Activated CD4-positive, alpha-beta T cell treated with anti-CD3 and anti-CD28 coated beads, Interleukin-2, Interleukin-6, amounts not matched to agents 100 ng/mL and 50 ng/mL, durations not matched to agents 16 hours and 8 hours (primary cell): ENCODE measurements at places on chromosomes 5 and 9.
A peak's percentile ranks its signal among the peaks of the same experiment; 100 is the strongest.

DNA sequence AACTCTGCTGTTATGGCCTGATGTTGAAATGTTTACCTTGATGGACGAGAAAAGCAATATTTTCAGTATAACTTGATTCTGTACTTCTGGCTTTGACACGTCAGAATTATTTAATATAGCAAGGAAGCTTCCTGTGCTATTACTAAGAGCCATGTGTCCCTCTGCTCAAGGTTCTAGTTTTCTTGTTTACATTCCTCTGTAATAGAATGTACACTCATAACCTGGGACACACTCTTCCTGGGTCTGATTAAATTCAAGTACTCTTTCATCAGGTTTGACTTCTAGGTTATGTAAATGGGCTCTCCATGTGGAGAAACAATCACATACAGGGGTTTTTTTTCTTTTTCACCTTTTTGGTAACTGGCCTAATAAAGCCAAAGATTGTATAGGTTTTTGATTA, 33.1 kb downstream of the GTF3C4 start:
- no peak for DNase-seq

GRCh38 chr9:78252616-78253015, 16.7 kb downstream of the CEP78 start:
- DNase-seq = no peak

DNA sequence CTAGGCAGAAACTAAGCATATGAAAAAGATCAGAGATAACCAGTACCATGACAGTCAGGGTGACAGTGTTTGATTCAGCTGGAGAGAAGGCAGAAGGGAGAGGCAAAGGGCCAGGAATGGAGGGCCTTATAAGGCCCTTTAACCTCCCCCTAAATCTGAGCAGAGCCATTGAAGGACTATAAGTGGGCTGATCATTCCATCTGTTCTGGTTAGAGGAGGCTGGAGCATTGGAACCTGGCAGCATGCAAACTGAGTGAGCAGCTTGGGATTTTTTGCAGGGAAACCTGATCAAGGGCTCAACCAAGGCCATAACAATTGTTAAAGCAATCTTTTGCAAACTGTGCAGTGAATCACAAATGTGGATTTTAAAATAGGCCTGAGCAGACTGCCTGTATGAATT, 174.5 kb upstream of the DAP start:
- DNase-seq = no peak

GRCh38 chr9:137278061-137278701, 655 bp downstream of the TOR4A start:
- DNase-seq = no peak

DNA sequence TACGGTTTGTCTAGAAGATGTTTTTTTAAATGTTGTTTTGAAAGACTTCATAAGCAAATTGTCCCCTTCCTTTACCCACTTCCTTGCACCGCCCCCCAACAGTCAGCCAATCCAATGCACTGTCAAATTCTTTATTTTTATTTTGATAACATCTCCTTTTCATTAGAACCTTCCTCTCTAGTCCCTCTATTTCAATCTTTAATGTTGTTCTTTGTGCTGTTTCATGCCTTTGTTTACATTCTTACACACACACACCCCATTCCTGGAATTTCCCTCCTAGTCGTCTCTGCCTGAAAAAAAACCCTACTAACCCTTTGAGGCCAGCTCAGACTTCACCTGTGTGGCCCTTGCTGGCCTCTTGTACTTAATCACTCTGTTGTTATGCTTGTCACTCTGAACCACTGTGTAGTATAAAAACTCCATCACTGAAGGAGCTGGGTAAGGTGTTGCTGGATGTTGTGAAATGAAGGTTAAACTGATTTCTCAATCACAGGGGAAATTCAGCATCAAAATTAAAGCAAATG, 133.4 kb downstream of the UGCG start:
- DNase-seq = no peak

DNA sequence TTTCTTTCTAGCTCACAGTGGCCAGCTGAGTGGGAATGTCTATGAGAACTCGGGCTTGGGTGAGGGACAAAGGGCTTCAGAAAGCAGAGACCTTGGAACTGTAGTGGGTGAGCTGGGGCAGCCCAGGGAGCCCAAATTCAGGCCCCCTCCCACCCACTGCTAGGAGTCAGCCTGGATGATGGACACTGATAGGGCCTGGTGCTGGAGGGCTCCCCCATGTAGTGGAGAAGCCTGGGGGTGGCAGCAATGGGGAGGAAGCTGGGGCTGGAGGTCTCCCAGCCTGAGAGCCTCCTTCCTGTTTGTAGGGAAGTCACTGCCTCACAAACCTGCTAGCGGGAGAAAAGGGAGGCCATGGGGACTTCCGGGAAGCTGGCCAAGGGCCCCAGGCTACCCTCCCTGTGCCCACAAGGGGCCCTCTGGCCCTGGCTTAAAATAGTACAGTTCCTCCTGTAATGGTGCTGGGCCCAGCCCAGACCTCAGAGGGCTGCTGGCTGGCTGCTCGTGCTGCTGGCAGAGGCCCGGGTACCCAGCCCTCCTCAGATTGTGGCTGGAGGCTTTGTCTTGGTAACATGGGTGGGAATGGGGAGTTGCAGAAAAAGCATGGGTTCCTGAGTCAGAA, 6.3 kb upstream of the NR5A1 start:
- DNase-seq = no peak

DNA sequence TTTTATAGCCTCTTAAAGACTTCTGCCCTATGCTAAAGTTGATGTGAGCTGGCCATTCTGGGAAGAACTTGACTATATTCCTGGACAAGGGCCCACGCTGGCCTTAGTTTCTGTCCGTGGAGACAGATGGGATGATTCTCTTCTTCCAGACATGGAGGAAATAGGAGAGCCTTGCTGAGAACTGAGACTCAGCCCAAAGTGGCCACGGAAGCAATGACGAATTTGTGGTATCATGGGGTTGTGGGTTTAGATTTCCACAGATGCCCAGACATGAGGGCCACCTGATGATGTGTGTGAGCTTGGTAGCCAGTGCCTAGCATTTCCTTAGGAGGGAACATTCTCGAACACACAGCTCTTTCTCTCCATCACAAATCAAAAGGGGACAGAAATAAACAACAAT, 309.1 kb downstream of the NSG2 start:
- DNase-seq = no peak

DNA sequence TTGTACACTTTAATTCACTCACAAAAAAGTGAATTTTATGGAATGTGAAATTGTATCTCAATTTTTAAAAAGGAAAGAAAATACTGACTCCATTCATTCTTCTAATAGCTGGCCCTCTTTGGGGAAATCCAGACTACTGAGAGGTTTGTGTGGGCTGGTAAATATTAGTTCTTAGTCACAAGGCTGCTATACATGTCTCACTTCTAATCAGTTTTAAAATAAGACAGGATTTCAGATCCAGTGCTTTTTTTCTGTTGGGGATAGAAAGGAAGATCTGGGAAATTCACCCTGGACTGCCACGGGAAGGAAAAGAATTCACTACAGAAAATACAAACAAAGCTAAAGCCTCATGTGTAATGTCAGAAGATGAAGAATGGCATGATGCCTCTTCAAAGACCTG, 32.7 kb upstream of the ADAMTSL1 start:
- DNase-seq = no peak

DNA sequence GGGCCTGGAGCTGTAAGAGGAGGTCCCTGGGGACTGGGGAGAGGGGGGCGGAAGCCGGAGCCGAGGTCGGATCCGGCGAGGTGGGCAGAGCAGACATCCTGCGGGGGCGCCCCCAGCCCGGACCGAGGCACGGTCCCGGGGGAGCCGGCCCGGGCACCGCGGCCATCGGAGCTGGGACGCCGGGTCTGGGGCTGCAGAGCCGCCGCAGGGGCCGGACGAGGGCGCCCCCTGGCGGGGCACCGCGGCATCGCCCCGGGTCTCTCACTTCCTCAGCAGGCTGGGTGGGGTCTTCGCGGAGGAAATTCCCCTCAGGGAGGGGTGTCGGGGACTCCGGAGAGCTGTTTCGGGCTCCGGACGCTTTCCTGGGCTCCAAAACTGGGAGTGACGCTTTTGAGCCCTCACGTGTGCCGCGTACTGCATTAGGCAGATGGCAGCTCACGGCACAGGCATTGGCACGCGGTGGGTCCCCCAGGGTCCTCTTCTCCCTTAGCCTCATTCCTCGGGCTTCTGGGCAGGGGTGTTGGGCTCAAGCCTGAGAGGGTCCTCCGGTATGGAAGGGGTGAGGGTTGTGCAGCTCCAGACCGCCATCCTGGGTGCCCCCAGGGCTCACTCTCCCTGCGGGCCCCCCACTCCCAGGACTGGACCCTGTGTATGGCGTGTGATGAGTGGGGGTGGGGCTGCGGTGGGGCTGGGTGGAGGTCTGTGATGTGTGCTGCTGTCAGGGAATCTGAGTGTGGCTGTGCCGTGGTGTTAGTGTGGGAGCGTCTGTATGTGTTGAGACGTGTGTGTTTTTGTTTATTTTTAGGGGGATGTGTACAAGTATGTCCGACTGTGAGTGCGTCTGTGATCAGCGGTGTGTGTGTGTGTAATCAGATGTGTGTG, 29.6 kb downstream of the LHX2 start:
- DNase-seq = peak; percentile 58

- no peak for DNase-seq
These were observed 24.9 kb upstream of the ANXA6 start for GRCh38 chr5:151182524-151182900.

DNA sequence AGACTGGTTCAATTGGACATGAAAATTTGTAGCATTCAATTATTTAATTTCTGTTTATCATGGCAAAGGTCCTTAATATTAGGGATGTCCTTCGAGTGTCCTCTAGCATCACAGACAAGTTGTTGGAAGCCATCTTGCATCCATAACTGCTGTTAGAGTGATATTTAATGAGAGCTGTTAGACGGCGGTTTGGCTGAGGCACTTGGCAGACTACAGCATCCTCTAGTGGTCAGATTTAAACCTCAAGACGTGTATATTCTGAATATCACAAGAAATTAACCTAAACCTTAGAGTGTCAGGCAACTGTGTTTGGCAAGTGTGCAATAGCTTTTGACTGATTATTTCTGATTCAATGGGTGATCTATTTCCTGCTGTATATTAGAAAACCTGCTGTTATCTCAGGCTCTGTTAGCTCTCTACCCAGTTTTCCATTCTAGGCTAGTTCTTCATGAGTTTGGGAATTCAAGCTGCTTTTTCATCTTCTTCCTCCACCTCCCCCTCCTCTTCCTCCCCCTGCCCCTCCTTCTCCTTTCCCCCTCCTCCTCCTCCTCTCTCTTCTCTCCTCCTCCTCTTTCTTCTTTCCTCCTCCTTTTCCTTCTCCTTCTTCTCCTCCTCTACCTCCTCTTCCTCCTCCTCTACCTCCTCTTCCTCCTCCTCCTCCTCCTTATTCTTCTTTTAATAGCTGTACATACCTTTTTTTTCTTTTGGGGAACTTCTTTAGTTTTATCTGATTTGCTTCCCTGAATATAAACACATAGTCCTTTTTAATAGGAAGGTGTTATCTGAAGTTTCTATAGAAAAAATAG, 8.6 kb downstream of the SPINK1 start:
- peak; percentile 60 for DNase-seq

DNA sequence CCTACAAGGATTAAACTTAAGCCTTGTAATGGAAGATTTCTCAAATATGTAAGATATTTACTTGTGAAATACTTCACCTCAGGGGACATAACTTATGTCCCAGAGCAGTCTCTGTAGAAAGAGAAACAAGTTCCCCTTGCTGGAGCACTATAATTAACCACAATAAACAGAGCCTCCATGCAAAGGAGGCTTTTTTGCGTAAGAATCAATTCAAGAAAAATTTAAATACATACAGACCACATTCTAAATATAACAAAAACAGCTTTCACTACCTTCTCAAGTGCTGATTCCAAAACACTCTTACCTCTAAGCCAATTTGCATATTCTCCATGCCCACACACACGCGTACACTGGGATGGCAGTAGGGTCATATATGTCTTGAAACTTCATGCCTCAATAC, 30.7 kb upstream of the CCNB1 start:
- DNase-seq = no peak

- no peak for DNase-seq
These were observed 5.5 kb upstream of the SURF6 start for GRCh38 chr9:133341369-133342068.

DNA sequence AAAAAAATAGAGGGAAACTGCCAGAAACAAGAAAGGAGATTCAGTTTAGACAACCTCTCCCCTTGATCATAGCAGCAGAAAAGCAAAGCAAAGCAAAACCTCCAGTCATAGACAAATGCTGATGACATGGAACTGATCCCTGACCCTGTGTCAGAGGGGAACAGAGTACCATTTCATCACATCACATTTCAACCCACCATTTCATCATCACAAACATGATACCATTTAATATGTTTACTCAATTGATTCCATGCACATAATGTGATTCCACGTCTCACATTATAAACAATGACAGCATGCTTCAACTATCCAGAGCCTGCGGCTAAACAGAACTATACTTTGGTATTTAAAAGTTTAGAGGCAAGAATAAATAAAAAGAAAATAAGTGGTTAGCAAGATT, 28.7 kb upstream of the ACOT12 start:
- DNase-seq = no peak

GRCh38 chr9:98304381-98304780, 48.9 kb upstream of the TBC1D2 start:
- no peak for DNase-seq

- DNase-seq = no peak
These were observed 39.8 kb upstream of the ACO1 start for GRCh38 chr9:32344551-32345182.

DNA sequence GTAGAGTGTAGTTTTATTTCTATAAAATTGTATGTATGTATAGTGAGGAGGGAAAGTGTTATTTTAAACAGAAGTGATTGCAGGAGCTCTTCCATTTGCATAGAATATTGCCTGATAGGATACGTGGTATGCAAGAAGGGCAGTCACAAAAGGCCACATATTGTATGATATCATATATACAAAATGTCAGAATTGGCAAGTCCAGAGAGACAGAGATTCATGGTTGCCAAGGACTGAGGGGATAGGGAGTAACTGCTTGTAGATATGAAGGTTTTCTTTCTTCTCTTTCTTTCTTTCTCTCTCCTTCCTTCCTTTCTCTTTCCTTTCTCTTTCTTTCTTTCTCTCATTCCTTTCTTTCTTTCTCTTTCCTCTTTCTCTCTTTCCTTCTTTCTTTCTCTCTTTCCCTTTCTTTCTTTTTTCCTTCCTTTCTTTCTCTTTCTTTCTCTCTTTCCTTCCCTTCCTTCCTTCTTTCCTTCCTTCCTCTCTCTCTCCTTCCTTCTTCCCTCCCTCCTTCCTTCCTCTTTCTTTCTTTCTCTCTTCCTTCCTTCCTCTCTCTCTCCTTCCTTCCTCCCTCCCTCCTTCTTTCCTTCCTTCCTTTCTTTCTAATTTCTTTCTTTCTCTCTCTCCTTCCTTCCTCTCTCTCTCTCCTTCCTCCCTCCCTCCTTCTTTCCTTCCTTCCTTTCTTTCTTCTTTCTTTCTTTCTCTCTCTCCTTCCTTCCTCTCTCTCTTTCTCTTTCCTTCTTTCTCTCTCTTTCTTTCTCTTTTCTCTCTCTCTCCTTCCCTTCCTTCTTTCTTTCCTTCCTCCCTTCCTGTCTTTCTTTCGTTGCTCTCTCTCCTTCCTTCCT, 24.5 kb upstream of the WDR38 start:
- no peak for DNase-seq
